ENCODE measurements at places on chromosomes 2 and 18. TPM values are rescaled to one million over a fixed set of nuclear protein-coding genes. Genes with fewer than 3 reads are reported as not detected.

The RTP5 gene
- not detected for total RNA-seq

The TMEM37 gene
- total RNA-seq = not detected

The VWC2L gene
- not detected for total RNA-seq

The UGT1A8 gene
- total RNA-seq = not detected

The MAB21L4 gene
- total RNA-seq = not detected

The MFSD2B gene
- total RNA-seq = not detected

The HJURP gene
- 93.8 TPM for total RNA-seq

The C2orf80 gene
- not detected for total RNA-seq

The PDE1A gene
- total RNA-seq = not detected

The GKN1 gene
- total RNA-seq = not detected

The AKAIN1 gene
- total RNA-seq = not detected

The LRATD1 gene
- total RNA-seq = not detected

Data from activated naive CD4-positive, alpha-beta T cell treated with anti-CD3 and anti-CD28 coated beads, Interleukin-2, amount 10 ng/mL, durations not matched to agents 5 hours and 36 hours (primary cell).